Stimulated activated CD8-positive, alpha-beta memory T cell treated with anti-CD3 and anti-CD28 coated beads, Interleukin-7, amount 100 ng/mL, for 48 hours (primary cell): ENCODE measurements at places on chromosomes 5 and 9.

GRCh38 chr5:76104027-76104426 lies 20.8 kb downstream of the SV2C start:
- no peak for DNase-seq

DNA sequence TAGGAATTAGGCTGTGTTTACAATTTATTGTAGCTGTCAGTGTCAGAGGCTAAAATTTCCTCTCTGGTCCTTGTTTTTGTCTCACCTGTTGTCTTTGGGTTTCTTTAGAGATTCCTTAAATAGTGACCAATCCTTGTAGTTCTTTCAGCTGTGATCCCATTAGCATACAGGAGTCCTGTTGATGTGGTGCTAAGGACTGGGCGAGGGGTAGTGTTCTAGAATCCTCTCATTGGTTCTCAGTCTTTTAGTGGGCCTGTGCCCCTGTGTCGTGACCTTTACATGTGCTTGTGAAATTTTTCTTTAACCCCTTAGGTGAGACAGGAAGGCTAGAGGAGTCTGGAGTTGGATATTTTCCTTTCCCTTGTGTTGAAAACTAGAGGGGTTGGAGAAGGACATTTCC lies 51.2 kb downstream of the ZNF618 start:
- no peak for DNase-seq

- no peak for DNase-seq
These were observed 19.5 kb downstream of the RAPGEF1 start for GRCh38 chr9:131720330-131720729.

DNA sequence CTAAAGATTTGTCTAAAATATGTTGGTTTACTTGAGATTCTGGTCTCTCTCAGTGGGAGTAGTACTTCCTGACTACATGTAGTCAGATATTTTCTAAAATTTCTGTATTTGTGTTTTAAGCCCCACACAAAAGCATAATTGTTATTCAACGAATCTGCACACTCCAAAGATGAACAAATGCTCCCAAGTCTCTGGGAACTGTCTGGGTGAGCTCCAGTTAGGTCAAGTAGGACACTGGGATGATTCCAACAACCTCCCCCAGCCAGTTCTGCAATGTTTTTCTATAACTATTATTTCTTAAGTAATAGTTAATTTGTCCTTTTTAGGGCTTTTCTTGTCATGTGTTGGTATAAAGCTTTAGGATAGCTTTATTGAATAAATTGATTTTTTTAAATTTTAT lies 174.6 kb downstream of the FAM174A start:
- no peak for DNase-seq

DNA sequence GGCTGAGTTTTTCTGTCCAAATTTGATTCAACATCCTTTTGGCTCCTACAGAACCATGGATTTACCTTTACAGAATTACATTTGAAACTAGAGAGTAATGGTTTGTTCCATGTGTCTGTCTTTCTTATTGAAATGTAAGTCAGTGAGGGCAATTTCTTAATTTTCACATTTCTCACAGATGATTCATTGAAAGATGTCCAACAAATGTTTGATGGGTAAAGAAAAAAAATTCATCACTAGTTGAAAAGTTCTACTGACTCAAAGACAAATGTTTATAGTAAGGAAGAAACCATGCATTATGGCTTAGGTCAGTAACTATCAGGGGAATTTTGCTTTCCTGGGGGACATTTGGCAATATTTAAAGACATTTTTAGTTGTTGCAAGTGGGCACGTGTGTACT lies 131.6 kb upstream of the TRPM3 start:
- no peak for DNase-seq

DNA sequence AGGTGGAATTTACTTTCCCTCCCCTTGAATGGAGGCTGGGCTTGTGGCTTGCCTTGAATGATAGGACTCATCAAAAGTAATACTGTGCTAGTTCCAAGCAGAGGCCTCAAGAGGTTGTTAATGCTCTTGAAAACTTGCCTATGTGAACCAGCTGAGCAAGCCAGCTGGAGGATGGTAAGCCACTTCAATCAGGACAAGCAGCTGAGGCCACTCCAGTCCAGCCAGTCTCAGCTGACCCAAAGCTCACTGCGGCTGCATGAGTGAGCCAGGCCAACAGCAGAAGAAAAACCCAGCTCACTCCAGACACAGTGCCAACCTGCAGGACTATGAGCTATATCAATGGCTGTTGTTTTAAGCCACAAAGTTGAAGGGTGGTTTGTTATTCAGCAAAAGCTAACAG lies 182.8 kb downstream of the MCTP1 start:
- no peak for DNase-seq

- DNase-seq, result no peak
These were observed 64.0 kb downstream of the SECISBP2 start for GRCh38 chr9:89382026-89382986.

DNA sequence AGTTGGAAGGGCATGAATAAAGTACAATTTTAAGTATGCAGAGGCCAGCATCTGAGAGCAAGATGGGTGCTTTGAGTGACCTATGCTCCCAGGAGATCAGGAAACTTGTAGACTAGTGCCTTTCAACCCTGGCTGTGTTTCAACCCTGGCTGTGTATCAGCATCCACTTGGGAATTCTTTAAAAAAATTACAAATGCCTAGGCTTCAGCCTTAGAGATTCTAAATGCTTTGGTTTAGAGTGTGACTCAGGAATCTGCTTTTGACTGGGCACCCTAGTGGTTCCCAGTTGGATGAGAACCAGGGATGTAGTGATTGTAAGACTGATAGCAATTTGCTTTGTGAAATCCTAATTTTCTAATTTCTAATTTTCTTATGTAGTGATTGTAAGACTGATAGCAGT lies 65.6 kb downstream of the RALGPS1 start:
- DNase-seq, result no peak

DNA sequence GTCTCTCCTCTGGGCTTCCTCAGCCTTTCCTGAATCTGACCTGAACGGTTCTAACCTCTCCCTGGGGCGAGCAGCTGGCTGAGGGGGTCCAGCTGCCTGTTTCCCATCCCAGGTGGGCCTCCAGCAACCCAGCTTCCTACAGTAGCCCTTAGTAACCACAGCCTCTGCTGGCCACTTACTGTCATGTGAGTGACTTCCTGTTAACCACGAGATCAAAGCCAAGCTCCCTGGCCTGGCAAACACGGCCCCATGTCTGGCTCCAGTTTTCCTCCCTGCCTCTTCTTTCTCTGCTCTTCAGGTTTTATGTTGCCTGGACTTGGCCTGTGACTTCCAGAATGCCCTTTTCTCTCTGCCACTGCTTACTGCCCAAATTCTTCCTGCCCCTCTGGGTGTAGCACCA lies 47.2 kb upstream of the DAB2IP start:
- no peak for DNase-seq

- no peak for DNase-seq
These were observed 913.8 kb downstream of the TLE1 start for GRCh38 chr9:80775530-80775929.

GRCh38 chr5:115738830-115739229 lies 77.6 kb downstream of the CDO1 start:
- no peak for DNase-seq

DNA sequence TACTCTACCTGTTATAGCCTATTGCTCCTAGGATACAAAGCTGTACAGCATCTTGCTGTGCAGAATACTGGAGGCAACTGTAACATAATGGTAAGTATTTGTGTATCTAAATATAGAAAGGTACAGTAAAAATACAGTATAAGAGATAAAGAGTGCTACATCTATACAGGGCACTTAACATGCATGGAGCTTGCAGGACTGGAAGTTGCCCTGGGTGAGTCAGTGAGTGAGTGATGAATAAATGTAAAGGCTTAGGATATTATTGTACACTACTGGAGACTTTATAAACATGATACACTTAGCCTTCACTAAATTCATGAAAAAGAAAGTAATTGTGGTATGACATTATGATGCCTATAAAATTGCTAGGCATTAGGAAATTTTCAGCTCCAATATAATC lies 65.5 kb upstream of the OSMR start:
- no peak for DNase-seq

- no peak for DNase-seq
These were observed 79.3 kb upstream of the RASA1 start for GRCh38 chr5:87188391-87188790.

DNA sequence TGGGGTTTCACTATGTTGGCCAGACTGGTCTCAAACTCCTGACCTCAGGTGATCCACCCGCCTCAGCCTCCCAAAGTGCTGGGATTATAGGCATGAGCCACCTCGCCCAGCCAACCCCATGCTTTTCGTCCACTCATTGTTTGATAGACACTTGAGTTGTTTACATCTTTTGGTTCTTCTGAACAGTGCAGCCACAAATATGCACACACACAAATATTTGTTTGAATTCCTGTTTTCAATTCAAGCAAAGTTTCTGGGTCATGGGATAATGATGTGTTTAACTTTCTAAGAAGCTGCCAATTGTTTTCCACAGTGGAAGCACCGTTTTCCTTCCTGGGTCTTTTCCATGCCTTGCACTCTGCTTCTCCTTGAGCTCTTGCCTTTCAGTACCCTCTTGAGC lies 6.8 kb upstream of the PAEP start:
- DNase-seq, result no peak

DNA sequence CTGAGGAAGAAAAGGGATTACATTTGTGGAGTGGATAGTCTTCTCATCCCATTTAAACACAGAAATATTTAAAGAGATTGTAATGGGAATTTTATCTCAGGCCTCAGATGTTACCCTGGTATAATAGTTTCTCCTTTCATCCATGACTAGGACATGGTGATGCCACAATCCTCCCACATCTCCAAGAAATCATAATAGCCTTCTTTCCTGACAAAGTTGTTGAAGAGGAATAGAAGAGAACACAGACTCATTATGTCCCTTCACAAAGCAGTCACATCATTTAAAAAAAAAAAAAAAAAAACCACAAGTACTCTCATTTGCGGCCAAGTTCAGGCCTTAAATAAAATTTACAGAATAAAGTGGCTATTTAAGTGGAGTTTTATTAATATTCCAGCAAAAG lies 359.6 kb downstream of the DEPDC1B start:
- no peak for DNase-seq

GRCh38 chr5:143962201-143962600 lies 150.2 kb downstream of the HMHB1 start:
- DNase-seq, result no peak

DNA sequence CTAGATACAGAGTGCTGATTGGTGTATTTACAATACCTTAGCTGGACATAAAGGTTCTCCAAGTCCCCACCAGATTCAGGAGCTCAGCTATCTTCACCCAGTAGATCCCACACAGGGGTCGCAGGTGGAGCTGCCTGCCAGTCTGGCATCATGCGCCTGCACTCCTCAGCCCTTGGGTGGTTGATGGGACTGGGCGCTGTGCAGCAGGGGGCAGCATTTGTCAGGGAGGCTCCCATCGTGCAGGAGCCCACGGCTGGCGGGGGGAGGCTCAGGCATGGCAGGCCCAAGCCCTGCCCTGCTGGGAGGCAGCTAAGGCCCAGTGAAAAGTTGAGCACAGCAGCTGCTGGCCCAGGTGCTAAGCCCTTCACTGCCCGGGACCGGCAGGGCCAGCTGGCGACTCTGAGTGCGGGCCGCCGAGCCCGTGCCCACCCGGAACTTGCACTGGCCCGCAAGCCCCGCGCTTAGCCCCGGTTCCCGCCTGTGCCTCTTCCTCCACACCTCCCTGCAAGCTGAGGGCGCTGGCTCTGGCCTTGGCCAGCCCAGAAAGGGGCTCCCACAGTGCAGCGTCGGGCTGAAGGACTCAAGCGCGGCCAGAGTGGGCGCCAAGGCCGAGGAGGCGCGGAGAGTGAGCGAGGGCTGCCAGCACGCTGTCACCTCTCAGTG lies 314.1 kb upstream of the ATP10B start:
- DNase-seq, result no peak

GRCh38 chr5:145585443-145586148 lies 249.5 kb downstream of the PRELID2 start:
- DNase-seq, result no peak

DNA sequence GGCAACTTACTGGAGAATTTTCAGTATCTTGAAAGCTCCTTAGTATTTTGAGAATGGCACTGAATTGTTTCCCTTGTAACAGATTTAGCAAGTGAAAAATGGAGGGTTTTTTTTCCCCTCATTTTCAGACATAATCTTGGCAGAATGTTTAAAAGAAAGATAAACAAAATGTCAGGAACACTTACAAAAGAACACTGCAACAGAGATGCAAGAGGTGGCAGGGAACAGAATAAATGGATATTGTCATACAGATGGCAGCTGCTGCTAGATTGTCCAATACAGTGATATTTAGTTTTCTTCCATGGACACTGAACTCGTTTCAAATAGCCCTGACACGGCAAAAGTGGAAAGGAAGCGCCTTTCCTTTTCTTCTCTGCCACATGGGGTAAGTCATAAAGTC lies 76.9 kb upstream of the ZNF608 start:
- no peak for DNase-seq

GRCh38 chr9:131656356-131657036 lies 83.4 kb downstream of the RAPGEF1 start:
- peak; percentile 36 for DNase-seq

DNA sequence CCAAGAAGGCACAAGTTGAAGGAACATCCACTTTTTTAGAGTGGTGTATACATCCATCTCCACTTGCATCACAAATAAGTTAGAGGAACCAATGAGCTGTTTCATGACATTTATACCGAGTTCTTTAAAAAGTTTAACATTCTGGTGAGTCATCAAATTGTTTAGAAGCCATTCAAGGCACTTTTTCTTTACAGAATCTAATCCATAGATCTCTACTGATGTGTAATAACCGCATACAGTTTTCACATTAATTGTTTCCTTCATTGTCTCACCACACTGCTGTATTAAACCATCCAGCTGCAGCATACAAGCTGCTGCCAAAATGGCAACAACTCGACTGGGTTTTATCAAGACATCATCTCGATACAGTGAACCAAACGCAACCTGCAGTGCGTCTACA lies 744 bp downstream of the GMCL2 start:
- no peak for DNase-seq

GRCh38 chr9:118414676-118415075 lies 710.5 kb downstream of the TLR4 start:
- DNase-seq, result no peak

GRCh38 chr5:73318308-73318719 lies 130.3 kb downstream of the FOXD1 start:
- DNase-seq, result no peak

- no peak for DNase-seq
These were observed 46.1 kb downstream of the ASTN2 start for GRCh38 chr9:117368684-117369230.

DNA sequence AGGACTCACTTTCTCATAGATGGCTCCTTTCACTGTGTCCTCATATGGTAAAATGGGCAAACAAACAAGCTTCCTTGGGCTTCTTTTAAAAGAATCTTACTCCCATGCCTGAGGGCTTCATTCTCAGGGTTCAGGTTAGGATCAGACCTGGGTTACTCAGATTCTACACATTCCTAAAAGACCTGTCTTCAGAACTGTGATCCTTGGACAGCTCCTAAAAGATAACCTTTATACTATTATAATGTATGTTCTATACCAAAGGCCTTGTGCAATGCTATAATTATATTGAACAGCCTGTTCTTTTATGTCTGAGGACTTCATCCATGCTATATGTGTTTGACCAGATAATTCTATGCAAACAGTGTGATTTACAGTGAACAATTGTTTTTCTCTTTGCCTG lies 264.4 kb upstream of the CDH10 start:
- no peak for DNase-seq
